ENCODE measurements at places on chromosomes 7 and 10. TPM values are rescaled to one million over a fixed set of nuclear protein-coding genes. Genes with fewer than 3 reads are reported as not detected.
A peak's percentile ranks its signal among the peaks of the same experiment; 100 is the strongest.

DNA sequence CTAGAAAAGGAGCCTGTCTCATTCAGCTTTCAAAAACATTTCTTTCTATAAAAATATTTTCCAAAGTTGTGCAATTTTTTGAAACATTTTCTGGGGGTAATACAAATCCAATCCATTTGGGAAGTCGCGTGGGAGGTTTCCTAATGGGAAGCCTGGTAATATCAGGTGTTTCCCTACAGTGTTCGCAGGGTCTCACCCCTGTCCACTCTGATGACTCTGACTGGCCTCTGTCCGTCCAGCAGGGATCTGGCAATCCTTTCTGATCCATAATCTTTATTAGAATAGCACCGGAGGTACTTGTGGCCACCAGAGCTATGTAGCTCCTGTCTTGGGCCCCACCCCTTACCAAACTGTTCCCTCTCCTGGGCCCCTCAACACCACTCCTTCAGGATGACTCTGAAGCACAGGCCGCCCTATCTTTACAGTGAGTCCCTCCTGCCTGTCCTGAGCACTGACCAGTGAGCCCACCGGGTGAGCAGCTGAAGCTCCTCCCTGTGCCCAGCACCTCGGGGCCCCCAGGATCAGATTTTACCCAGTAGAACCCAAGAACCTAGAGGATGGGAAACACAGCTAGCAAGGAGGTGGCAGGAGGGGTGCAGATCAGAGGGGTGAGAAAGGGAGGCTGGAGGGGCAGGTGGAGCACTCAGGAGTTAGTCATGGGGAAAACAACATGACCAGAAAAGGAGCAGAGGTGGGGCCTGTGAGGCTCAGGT is 84.8 kb downstream of the PTPRE start:
- DNase-seq, result no peak

GRCh38 chr7:81457852-81458522 is 311.9 kb downstream of the HGF start:
- peak; percentile 53 for DNase-seq

- DNase-seq, result no peak
Observed at GRCh38 chr10:111525696-111526095, 448.9 kb downstream of the ADRA2A start.

GRCh38 chr10:129033790-129034272 is 433.2 kb upstream of the MGMT start:
- no peak for DNase-seq

GRCh38 chr7:31123321-31123720 is 71.2 kb downstream of the ADCYAP1R1 start:
- no peak for DNase-seq

DNA sequence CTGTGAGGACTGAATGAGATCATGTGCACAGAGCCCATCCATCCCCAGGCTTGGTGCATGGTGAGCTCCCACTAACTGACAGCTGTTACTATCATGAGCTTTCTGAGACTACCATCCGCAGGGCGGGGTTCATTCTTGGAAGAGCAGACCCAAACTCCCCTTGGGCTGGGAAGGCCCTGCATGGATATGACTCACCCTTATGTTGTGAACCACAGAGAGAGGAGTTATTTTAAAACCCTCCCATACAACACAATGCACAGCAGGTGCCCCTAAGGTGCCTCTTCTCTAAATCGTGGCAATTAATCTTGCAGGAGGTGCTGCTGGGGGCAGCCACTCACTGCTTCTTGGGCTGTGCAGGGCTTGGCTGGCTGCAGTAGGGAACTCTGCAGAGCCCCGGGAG is 219.1 kb downstream of the GFRA1 start:
- DNase-seq, result peak; percentile 64

- no peak for DNase-seq
Observed at GRCh38 chr10:17816199-17816598, 7.1 kb downstream of the MRC1 start.

DNA sequence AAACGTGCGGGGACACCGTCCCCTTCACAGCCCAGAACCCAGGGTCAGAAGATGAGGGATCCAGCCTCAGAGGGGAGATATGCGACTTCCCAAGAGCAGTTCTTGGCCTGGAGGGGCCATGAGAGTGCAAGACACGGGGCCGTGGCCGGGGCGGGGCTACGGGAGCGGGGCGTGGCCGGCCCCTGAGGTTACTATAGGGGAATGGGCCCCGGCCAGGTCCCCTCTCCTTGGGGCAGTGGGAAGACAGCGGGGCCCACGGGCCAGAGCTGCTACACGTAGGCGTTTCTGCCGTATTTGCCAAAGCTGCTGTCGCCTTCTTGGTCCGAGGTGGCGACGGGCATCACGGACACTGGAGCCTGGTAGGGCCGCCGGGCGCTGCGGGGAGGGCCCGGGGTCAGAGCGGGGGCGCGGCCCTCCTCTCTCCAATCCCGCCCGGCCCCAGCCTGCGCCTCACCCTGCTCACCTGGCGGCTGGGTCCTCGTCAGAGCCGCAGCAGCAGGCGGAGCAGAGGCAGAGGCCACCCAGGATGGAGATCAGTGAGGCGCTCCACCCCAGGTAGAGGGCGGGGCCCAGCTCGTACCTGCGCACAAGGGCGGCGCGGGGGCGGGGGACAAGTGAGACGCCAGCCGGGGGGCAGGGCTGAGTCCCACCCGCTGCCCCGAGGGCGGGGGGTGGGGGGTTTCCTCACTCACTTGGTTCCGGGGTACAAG is 5.3 kb downstream of the CLDN15 start:
- no peak for DNase-seq

DNA sequence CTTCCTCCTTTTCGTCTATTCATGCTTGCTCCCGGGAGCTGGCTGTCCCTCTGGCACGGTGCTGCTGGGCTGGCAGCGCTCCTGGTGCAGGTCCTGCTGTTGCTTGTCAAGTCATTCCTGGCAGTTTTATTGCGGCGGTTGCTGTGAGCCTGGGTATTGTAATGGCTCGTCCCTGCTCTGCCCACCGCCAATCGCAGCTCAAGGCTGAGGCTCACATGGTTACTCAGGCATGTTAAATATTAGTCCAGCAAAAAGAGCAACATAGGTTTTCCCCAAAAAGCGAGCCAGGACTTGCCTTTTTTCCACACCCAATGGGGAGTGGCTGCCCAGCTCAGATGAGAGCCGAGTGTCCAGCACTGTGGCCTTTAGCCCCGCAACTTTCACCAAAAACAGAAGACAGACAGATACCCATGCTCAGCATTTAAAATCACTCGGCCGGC is 492.9 kb upstream of the FOXK1 start:
- peak; percentile 83 for DNase-seq

- no peak for DNase-seq
Observed at GRCh38 chr7:22027475-22027874, 81.8 kb upstream of the CDCA7L start.

GRCh38 chr10:75544993-75545706 is 113.7 kb downstream of the LRMDA start:
- no peak for DNase-seq

- peak; percentile 30 for DNase-seq
Observed at GRCh38 chr10:114550756-114551635, 107.1 kb downstream of the ABLIM1 start.

DNA sequence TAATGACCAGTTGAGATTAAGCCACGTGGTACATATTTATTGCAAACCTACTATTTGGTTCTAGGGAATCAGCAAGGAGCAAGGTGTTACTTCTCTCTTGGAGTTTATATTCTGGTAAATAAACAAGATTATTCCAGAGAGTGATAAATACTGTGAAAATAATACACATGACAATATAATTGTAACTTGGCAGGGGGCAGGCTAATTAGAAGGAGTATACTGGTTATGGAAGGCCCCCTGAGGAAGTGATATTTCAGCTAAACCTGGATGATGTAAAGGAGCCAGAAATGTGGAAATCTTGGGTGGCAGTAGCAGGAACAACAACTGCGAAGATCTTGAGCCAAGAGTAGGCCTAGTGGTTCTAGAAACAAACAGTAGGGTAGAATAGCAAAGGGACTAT is 111.8 kb downstream of the SDK1 start:
- no peak for DNase-seq

GRCh38 chr7:24213311-24213710 is 70.7 kb upstream of the NPY start:
- no peak for DNase-seq

GRCh38 chr10:12701696-12702095 is 299.8 kb downstream of the CCDC3 start:
- no peak for DNase-seq

DNA sequence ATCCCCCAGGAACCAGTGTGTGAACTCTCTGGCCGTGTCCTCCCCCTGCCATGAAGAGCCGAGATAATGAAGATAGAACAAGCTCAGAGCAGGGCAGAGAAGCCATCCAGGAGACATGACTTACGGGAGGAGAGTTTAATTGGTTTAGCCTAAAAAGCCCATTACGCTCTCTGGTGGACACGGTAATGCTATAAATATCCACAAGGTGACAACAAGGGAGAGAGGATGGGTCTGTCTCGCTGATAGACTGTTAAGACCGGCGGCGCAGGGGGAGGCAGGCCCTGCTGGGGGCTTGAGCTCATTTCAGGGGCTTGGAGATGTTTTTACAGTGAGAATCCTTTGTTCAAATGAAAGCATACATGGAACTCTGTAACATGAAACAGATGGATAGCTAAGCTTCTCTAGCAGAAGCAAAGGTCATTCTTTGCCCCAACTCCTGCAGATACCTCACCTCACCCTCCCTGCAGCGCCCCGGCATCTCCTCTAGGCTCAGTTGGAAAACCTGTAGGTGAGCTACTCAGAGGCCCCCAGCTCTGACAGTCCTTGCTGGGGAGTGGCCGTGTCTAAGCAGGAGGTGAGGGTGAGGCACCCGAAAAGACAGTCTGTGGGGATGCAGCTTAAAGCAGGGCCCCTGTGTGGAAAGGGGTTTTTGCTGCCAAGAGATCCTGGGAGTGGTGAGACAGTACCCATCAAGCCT is 40.8 kb upstream of the LOXL4 start:
- DNase-seq, result no peak

The SLC26A3 gene
- total RNA-seq, result not detected

The NEUROD6 gene
- total RNA-seq, result not detected

The UNCX gene
- total RNA-seq, result not detected

The STMP1 gene
- total RNA-seq, result 21.6 TPM

The RAPGEF5 gene
- total RNA-seq, result 0.06 TPM
